Daoy (cell line): ENCODE measurements at places on chromosomes 4 and X. TPM values are rescaled to one million over a fixed set of nuclear protein-coding genes. Genes with fewer than 3 reads are reported as not detected.

GRCh38 chr4:117434424-117434823, 349.0 kb upstream of the TRAM1L1 start:
- no peak for DNase-seq

DNA sequence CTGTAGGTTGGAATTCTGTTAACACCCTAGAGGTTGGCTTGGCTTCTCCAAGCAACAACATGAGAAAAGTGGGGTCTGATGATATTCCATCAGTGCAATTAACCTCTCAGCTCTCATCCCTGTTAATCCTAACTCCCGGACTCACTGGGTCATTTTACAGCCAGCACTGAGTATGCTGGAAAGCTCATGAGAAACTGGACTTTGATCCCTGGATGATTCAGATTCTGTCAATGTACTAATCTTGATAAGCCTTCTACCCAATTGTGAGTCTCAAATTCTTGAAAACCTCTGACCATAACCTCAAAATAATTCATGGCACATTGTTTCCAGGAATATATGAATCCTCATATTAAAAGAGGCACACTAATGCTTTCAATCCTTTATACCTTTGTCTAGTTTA, 244.3 kb upstream of the DCAF8L1 start:
- DNase-seq: no peak

Gene RRH
- not detected in 2 replicates for total RNA-seq

Gene TNMD
- not detected in 2 replicates for total RNA-seq
